ENCODE measurements at places on chromosomes 6 and 20.

GRCh38 chr6:85348643-85349042, 101.2 kb upstream of the NT5E start:
- DNase-seq: no peak

- DNase-seq: no peak
Observed at GRCh38 chr6:46526607-46527006, 35.4 kb upstream of the RCAN2 start.

- DNase-seq: no peak
Observed at GRCh38 chr20:40265825-40266533, 423.1 kb downstream of the MAFB start.

- DNase-seq: no peak
Observed at GRCh38 chr20:20344476-20344875, 23.4 kb upstream of the INSM1 start.

DNA sequence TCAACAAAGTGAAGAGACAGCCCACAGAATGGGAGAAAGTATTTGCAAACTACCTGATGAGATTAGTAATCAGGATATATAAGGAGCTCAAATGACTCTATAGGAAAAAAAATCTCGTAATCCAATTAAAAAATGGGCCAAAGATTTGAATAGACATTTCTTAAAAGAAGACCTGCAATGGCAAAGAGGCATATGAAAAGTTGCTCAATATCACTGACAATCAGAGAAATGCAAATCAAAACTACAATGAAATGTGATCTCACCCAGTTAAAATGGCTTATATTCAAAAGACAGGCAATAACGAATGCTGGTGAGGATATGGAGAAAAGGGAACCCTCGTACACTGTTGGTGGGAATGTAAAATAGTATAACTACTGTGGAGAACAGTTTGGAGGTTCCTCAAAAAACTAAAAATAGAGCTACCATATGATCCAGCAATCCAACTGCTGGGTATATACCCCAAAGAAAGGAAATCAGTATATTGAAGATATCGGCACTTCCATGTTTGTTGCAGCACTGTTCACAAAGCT, 65.0 kb downstream of the TOX2 start:
- DNase-seq: no peak

DNA sequence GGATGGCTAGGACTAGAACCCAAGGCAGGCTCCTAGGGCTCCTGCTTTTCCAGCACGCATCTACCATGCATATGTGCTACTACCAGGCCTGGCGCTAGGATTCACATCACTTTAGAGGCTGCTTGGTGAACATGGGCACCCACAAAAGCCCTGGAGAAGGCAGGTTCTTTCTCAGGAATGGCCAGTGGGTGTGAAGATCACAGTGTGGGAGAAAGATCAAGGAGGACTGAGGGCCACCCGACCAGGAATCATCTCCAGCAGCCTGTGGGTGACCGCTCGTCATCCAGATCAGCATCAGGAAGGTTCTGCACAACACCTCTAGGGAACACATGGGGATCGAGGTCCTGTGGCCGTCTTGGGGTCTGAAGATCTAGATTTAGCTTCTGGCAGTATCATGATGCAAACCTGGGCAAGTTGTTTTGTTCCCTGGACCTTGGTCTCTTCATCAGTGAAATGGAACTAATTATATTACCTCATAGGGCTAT, 27.3 kb downstream of the SRSF3 start:
- DNase-seq: no peak

- no peak for DNase-seq
Observed at GRCh38 chr20:51004781-51005180, 18.1 kb downstream of the KCNG1 start.

GRCh38 chr6:33958526-33959328, 154.9 kb upstream of the MLN start:
- DNase-seq: no peak

- DNase-seq: no peak
Observed at GRCh38 chr20:18007534-18008292, 38.9 kb downstream of the MGME1 start.

DNA sequence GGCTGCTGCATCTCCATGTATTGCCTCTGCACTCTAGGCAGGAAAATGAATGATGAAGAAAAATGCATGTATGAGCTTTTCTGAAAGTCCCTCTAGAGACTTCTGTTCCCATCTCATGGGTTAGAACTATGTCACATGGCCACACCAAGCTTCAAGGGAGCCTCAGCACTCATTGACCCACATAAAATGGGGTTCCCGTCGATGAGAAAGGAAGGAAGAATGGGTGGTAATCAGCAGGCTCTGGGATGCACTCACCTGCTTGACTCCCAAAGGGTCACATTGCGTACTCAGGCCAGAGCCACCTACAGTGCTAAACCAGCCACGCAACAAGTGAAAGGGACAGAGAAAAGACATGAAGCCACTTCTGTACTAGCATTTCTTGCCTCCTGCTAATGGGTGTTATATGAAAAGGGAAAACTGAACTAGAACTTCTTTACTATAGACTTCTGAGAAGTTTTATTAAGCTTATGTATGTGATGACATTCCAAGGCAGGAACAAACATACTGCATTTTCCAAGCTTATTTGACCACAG, 95.8 kb upstream of the GCM1 start:
- DNase-seq: no peak

DNA sequence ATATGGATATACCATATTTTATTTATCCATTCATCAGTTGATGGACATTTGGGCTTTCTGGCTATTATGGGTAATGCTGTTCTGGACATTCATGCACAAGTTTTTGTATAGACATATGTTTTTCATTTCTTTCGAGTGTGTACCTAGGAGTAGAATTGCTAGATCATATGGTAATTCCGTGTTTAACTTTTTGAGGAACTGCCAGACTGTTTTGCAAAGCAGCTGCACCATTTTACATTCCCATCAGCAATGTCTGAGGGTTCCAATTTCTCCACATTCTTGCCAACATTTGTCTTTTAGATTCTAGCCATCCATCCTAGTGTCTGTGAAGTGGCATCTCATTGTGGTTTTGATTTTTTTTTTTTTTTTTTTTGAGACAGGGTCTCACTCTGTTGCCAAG, 20.8 kb downstream of the SRC start:
- no peak for DNase-seq

DNA sequence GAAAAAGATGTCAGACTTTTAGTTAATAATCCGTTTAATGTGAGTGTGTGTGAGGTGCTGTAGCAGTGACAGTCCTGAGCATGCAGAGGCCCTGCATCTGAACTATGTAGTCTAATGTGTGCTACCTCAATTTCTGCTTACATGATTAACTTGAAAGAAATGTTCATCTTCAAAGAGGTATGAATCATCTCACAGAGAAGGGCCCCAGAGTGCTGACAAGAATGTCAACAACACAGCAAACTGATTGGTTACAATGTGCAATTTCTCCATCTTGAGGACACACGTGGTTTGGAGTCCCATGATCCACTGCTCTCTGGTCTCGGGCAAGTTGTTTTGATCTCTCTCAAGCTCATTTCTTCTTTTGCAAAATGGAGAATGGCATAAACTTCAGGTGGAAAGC, 61.7 kb upstream of the EMILIN3 start:
- no peak for DNase-seq

DNA sequence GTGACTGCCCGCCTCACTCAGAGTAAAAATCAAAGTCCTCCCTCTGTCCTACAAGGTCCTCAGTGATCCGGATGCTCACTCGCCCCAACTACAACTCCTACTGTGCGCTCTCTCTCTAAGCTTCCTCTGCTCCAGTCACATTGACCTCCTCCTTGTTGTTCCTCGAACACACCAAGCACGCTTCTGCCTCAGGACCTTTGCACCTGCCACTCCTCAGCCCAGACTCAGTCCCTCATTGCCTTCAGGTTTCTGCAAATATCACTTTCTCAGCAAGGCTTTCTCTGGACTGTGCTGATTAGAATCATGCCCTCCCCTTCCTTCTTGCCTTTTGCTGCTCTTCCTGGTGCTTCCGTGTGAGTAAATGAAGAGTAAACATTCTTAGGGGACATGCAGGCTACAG, 41.6 kb downstream of the SULF2 start:
- no peak for DNase-seq

DNA sequence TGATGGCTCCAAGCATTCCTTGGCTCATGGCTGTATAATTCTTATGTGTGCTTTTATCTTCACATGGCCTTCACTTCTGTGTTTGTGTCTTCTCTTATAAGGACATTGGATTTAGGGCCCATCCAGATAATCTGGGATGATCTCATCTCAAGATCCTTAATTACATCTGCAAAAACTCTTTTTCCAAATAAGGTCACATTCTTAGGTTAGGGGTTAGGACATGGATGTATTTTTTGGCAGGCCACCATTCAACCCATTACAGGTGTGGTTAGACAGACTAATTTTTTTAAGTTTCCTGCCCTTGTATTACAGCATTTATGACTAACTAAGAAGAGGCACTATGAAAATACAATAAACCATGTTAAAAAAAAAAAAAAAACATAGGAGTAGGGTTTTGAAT, 254.0 kb downstream of the TPBG start:
- no peak for DNase-seq

GRCh38 chr20:1473246-1474220, 6.9 kb upstream of the NSFL1C start:
- no peak for DNase-seq

DNA sequence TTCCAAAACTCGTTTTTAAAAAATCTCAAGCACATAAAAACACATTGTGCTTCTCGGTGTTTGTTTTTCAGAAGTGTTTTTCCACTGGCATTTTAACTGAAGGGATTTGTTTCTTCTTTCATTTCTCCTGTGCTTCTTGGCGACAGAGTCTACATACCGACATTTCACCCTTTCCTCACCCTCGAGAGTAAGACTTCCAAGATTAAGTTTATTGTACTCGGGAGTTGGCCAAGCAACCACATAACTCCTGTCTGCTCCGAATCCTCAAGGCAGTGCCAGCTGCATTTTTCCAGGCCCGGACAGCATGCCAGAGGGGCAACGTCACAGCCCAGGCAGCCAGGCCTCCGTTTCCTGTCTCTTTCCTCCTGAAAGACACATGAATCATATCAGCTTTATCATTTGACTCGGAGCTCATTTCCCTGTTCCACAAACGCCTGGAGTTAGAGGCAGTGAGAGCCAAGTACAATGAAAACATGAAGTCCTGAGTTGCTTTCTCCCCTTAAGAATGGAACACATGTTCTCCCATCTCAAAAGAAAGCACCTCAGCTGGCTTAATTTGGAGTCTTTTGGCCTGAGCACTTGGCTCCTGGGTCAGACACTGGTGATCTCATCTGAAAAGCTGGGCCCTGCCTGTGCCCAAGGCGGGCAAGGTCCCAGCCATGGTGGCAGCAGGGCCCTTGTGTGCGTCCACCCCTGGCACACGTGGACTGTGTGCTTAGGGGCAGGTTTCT, 23.2 kb upstream of the FAM50B start:
- DNase-seq: no peak

- DNase-seq: no peak
Observed at GRCh38 chr6:91464201-91464600, 877.3 kb upstream of the MAP3K7 start.

- DNase-seq: peak; percentile 22
Observed at GRCh38 chr20:44218446-44218845, 7.9 kb upstream of the OSER1 start.

- DNase-seq: no peak
Observed at GRCh38 chr6:33990061-33990541, 155.8 kb downstream of the GRM4 start.

GRCh38 chr6:157717340-157717748, 105.7 kb upstream of the SNX9 start:
- DNase-seq: no peak

GRCh38 chr6:26457264-26457805, 420 bp upstream of the BTN2A1 start:
- DNase-seq: no peak

GRCh38 chr6:152318278-152318677, 318.9 kb downstream of the SYNE1 start:
- no peak for DNase-seq

- DNase-seq: peak; percentile 6
Observed at GRCh38 chr6:139029470-139030227, 1.1 kb downstream of the ABRACL start.

- no peak for DNase-seq
Observed at GRCh38 chr6:137150072-137150471, 23.4 kb downstream of the IL22RA2 start.

GRCh38 chr6:50128420-50129005, 78.8 kb upstream of the DEFB112 start:
- DNase-seq: no peak

DNA sequence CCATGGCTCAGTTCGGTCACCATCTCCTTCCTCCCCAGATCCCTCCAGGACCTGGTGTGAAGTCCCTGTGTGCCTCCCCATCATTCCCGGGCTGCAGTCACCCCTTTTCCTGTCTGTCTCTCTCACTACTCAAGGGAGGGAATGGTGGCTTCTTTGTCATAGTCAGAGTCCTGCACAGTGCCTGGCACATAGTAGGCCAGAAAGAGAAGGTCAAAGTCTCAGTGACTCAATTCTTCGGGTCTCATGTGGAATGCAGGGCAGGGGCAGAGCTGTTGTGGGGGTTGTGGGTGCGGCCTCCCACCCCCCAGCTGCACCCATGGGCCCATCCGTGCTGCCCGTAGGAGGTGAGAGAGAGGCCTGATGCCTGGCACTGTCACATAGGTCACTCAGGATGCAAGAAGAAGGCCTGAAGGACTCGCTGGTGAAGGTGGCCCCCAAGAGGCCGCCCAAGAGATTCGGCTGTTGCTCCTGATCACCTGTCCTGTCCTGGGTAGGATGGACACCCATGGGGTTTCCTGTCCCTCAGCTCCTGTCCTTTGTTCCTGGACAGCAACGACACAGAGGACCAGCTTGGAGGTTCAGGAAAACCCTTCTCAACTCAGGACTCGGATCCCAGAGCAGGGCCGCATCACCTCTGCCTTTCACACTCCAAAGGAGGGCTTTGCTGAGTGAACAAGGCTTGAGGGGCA, 34.1 kb downstream of the RAB44 start:
- DNase-seq: no peak

DNA sequence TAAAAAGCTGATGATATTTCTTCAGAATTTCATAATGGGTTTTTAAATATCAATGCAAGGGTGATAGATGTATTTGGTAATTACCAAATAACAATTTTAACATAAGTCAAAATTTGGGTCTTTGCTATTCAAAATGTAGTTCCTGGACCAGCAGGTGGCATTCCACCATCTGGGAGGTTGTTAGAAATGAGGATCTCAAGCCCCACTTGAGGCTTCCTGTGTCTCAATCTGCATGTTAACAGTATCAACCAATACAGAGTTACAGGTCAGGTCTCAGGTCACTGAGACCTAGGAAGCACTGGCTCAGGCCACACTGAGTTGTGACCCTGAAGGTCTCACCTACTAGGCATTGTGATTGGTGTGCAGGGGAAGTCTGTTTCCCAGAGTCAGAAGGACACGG, 57.2 kb upstream of the MTRF1L start:
- no peak for DNase-seq

DNA sequence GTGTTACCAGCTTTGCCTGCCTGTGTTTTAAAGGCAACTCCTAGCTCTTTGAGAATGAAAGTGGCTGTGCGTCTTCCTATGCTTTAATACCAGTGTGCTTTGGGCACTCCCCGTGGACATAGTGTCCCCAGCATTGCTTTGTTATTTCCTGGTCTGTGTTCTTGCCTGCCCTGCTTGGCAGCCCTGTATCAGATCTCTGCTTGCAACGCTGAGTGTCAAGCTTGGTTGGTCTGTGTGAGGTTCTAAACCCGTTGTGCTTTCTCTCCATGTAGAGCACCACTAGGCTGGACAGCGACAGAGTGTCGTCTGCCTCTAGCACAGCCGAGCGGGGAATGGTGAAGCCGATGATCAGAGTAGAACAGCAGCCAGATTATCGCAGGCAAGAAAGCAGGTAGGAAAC, 80.2 kb downstream of the AFDN start:
- DNase-seq: no peak

Measured in activated T-cell treated with anti-CD3 and anti-CD28 coated beads, Interleukin-2, amount 50 U/mL, for 4 hours (primary cell).